ENCODE measurements at places on chromosomes 5 and 9.

- DNase-seq = no peak
These were observed 187.3 kb downstream of the HTR1A start for GRCh38 chr5:63774939-63775338.

DNA sequence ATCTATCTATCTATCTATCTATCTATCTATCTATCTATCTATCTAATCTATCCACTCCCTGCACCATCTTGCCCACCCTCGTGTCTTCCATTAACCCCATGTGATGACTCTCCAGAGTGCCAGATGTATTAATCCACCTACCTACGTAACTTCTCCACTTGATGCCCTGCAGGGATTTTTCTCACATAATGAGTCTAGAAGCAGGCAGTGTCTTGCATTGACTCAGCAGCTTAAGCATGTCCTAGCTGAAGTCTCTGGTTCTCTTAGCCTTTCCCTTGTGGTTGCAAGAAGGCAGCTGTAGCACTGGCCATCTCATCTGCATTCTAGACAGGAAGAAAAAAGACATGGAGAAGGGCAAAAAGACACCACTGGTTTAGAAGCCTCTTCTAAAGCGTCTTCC lies 96.7 kb upstream of the ALDH1B1 start:
- DNase-seq = no peak

DNA sequence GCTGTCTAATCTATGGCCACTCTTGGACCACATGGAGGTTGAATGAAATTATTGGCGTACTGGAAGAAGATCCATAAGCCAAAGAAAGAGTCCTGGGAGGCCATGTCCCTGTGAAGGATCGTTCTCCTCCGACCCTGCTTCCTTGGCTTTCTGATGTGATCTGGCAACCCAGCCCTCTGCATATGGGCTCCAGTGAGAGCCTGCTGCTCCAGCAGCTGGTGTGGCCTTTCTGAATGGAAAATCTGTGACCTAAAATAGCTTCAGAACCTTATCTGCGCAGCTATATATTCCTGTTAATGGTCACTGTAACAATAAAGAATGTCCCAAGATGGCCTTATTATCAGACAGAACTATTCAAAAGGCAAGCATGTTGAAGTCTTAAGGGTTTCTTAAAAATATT lies 40.2 kb upstream of the PHF2 start:
- DNase-seq = no peak

GRCh38 chr5:144276034-144276822 lies 105.6 kb downstream of the KCTD16 start:
- no peak for DNase-seq

Measured in tibial nerve (tissue), 4 donors.